EL (cell line): ENCODE measurements at places on chromosomes 1 and 21.

- DNase-seq: peak; percentile 90
Observed at GRCh38 chr1:8394456-8395321, 76.8 kb downstream of the SLC45A1 start.

GRCh38 chr1:31410871-31411270 lies 2.1 kb upstream of the SERINC2 start:
- DNase-seq: peak; percentile 70

- peak; percentile 47 for DNase-seq
Observed at GRCh38 chr1:114094363-114094634, 59.4 kb downstream of the SYT6 start.

- DNase-seq: no peak
Observed at GRCh38 chr1:155131285-155131684, 3.6 kb downstream of the EFNA1 start.

DNA sequence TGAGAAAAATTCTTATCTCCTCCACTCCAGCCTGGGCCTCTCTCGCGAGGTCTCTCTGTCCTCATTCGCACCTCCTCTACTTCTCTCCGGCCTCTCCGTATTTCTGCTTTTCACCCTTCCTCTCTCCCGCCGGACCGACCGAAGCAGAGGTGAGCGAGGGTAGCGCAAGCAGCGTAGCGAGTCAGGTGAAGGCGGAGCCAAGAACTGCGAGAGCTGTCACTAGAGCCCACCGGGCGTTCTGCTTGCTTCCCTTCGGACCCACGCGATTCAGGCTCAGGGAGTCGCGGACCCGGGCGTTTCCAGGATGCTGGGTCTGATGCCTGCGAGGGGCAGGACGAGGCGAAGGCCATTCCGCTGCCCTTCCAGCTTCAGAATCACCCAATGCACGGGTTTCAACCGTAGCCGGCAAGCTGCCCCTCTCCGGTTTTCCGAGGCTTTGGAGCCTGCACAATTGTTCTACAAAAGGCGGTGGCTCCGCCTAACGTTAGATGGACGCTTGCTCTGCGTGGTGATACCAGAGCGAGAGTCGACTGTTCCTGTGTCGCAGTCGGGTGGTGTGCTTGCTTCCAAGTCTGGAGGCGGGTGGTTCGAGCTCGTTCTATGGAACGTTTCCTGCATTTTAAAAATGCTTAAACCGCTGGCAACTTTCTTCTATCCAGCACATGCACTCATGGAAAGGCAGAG lies 310.2 kb downstream of the FAM72C start:
- no peak for DNase-seq

DNA sequence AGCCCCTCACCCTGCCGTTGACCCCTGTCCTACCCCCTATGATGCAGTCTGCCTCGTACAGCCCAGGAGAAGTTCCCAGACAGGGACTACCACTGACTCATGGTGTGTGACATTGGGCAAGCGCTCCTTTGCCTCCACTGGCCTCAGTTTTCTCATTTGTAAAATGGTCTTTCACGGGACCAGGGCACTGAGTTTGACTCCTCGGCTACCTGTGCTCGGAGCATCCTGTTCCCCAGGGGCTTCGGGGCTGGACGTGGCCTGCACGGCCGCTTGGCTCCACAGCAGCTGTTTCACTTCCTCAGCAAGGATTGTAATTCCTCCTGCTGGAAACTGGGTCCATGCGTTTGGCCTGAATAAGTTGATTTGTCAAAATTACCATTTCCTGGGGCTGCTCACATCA lies 277.3 kb downstream of the MATN1 start:
- no peak for DNase-seq

DNA sequence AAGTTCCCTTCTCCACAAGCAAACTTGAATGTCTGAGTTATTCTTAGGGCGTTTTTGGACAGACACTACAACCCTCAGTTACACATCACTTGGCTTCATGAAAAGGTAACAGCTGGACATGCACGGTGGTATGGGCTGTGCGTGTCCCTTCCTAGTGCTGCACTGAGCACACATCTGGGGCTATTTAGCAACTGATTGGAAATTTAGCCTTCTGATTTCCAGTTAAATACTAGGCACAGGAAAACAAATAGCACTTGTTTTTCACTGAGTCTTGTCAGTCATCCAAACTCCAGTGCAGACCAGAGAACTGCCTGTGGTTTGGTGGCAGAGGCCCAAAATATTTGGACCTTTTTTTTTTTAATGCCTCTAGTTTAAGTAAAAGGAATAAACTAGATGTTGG lies 134.7 kb downstream of the TGFBR3 start:
- peak; percentile 29 for DNase-seq

DNA sequence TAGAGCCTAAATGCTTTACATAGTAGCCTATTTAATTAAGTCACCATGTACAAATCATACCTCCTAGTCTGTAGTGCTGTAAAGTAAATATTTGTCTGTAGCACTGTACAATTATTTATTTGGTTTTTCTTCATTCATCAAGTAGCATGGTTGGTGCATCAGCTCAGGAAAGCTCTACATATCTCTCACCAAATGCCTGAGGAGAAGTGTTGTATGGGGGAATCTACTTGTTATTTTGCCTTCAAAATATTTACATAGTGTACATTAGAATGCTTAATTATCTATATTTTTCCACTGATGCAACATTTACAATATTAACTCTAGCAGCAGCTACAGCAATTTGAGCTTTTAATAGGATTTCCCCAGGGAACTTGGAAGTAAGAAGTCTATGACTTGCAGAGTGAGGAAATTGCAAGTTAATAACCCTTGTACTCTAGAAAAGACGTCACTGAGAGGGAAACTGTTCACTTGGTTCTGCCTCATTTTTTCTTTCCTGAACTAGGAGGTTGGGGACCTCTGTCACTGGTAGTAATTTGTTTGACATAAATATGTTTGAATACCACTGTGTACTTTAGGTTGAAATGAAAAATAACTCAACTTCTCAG lies 207.4 kb downstream of the PDE4B start:
- DNase-seq: no peak

DNA sequence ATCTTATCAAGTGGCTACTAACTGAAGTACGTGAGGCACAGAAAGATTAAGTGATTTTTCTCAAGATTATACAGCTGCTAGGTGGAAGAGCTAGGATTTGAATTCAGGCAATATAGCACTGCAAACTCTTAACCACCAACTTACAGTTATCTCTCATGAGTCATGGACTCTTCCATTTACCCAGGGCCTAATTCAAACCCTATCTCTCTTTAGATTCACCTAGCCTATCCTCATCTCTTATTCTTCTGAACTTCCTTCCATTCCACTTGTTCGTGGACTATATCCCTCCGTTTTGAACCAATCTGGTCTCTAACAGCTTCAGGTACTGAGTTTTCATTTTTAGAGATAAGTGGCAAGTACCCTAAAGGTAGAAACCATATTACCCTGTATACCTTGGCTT lies 92.8 kb upstream of the DMRTA2 start:
- DNase-seq: no peak

GRCh38 chr1:244218220-244218619 lies 167.1 kb downstream of the ZBTB18 start:
- DNase-seq: no peak

GRCh38 chr1:160981584-160982411 lies 27.2 kb upstream of the ITLN2 start:
- no peak for DNase-seq

DNA sequence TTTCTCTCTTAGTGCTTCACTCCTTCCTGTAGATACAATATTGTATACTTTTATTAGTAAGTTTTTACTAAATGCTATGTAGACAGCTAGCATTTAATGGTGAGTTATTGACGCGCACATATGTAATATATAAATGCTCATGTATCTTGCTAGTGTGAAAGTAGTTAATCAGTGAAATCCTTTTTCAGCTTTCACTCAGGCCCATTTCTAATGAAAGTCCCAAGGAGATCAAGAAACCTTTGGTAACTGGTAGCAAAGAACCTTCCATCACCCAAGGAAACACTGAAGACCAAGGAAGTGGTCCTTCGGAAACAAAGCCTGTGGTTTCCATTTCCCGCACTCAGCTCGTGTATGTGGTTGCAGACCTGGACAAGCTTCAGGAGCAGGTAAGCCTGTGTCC lies 27.2 kb downstream of the AGT start:
- no peak for DNase-seq

GRCh38 chr1:119516680-119517079 lies 9.7 kb downstream of the HSD3B1 start:
- no peak for DNase-seq

DNA sequence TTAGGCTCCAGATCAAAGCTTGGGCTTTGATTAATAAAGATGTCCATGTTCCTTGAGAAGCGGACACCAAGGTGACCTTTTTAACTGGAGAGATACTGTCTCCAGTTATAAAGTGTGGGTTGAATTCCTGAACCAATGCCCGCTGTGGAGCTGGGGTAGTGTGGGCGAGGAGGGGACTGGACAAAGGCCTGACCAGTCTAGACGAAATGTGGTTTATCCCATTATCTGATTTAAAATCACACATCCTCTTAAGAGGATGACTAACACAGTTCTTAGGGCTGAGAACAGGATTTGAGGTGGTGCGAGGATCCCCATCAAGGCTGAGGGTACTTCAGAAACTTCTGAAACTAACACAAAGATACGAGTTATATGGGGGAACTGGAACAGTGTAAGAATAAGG lies 84.5 kb upstream of the GCLM start:
- DNase-seq: peak; percentile 34

- DNase-seq: no peak
Observed at GRCh38 chr1:2830761-2831425, 29.4 kb upstream of the TTC34 start.
